Ecto neural progenitor cell (in vitro differentiated cells): ENCODE measurements at places on chromosomes 4 and X.

GRCh38 chr4:159278399-159278798 lies 175.5 kb downstream of the RAPGEF2 start:
- no peak for DNase-seq

DNA sequence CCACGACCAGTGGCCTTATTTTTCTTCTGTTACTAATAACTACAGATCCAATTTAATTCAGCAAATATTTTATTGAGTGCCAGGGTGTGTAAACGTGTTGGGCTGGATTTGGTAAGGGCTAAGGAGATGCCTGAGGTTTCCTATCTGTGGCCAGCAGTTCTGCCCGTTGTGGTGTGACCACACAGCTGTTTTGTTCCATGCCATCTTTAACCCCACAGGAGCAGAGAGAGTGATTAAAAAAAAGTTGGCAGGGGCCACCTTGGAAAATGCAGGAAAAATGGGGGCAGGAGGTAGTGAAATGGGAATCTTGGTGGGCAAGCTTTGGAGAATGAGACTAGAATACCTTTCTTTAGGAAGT lies 1.1 kb downstream of the PLAC8 start:
- DNase-seq = no peak

DNA sequence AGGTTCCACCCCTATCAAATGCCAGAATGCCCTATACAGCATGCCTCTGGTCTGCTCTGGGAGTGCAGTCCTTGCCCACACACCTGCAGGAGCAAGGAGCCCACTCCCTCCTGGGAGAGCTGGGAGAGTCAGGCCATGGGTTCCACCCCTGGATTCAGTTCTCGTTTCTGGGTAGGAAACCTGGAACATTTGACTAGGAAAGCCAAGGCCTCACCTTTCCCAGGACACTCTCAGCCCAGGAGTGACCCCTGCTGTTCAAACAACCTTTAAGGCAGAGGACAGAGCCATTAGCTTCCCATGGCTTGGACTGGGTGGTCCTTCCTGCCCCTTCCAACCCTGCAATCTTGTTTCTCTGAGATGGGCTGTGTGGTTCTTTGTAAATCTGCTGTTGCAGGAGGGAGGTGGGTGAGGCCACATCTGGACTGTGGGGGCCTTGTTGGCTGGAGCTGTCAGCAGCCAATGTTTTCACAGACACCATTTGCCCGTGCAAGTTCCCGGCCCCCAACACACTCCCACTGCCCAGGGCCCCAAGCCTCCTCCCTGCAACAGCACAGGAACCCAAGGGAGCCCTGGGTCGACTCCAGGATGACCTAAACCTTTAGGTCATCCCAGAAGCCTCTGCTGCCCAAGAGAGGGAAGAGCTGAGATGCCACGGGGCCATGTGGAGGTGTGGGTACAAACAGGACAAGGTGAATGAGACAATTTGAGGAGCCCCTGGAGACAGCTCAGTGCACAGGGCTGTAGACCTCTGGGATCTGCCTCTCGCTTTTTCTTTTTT lies 104.4 kb downstream of the PJA1 start:
- DNase-seq = peak; percentile 57

DNA sequence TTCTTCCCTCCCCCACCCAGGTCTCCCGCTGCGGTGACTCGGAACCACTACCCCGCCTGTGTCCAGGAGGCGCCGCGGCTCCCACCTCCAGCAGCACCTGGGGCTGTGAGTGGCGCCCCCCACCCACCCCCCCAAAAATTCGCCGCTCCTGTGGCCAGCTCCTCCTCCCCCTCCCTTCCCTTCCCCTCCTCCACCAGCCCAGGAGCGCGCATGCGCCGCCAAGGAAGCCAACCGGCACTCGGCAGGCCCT lies 278 bp downstream of the CLOCK start:
- no peak for DNase-seq

DNA sequence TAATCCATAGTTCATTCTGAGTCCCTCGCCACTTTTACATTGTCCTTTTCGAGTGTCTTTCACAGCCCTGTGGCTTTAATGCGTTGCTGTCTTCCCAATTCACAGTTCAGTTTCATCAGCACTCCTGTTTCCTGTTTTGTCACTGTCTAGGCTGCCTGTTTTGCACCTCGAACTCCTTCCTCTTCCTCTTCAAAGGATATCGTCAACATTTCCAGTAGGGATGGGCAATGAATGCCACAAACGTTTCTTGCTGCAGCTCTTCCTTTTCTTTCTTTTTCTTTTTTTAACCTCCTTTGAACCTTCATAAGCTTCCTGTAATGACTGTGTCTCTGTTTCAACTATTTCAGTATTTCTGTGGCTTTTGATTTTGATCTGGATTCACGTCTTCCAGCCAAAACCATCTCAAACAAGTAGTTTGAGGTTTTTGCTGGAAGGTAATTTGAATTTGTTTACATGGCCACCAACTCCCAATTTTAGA lies 105.4 kb downstream of the ANXA3 start:
- DNase-seq = no peak

DNA sequence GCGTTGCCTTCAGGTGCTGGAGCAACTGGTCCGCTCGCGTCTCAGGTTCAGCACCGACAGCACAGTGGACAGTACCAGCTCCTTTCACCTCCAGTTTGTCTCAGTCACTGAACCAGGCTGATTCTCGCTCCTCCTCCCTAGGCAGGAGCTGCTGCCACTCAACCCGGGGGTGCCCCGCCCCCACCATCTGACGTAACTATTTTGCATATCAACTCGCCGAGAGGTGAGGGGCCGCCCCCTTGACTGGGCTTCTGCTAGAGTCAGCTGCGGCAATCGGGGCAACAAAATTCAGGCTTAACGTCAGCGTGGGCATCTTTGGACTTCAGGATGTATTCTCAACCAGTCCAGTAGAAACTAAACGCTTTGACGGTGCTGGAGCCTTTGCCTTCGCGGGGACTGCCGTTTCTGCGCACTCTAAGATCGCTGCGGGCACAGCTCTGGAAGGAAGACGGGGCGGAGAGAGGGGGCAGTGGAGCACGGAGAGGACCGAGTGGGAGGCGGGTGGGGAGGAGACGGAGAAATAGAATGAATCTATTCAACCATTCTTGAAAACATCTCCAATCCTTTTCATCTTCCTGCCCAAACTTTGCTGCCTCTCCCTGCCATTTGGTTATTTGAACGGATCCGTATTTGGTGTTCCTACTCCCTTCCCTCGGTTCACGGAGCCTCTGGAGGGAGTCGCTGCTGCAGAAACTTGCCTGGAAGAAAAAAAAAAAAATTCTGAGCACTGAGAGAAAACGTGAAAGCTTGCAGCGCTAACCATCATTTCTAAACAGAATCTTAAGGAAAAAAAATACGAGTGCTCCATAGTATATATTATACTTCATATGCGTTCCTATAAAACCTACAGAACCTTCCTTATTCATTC lies at the start of gene FSTL5:
Gene FSTL5, minus strand, starts transcription at position 109 of the 868 bp plus-strand sequence. CDS start 52,604 bp downstream, outside the sequence.
- peak; percentile 94 for DNase-seq

- no peak for DNase-seq
Measured at GRCh38 chrX:94366616-94367015, 692.6 kb downstream of the FAM133A start.

- DNase-seq = no peak
Measured at GRCh38 chr4:22215084-22215483, 266.5 kb upstream of the KCNIP4 start.

DNA sequence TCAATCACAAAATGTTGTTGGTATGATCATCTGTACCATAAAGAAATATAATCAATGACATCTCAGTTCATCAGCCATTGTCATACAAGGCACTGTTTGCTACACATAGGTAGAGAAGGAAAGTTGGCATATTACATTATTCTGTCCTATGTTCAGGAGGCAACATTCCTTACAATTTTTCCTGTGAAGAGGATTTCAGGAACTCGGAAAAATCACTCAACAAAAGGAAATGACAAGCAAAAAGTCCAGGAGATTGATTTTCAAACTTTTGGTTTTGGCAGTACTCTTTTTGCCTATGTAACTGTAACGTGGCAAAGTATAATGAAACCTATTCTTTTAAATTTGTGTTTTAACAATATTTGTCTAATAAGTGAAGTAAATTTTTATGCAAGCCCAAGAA lies 131.3 kb downstream of the MAB21L2 start:
- no peak for DNase-seq

GRCh38 chrX:8969378-8969777 lies 64.5 kb downstream of the FAM9B start:
- no peak for DNase-seq

DNA sequence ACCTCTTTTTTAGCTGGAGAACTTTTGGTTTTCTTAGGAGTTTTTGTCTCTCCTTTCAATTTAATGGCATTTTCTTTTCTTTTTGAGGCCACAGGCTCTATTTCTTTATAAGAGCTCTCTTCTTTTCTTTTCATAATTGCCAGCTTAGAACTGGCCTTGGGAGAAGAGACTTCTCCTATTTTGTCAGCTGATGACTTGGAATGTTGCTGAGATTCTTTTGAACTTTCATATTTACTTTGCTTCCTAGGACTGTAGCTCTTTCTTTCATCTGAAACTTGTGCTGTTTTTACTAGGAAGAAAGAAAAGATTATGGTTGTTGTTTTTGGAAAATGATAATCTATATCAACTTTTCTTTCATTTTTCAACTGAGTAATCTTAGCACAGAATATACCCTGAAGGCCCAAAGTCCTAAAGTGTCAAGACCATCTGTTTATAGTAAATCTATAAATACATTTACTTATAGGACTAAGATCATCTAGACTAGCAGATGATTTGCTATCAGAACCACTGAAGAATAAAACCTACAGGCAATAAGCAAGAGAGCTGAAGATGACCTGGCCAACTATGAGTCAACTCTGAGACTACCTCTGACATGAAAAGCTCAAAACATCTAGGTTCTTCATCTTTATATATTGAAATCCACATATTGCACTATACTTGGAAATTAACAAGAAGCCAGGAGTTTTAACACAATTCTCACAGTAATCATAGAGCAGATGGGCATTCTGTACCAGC lies 45.6 kb downstream of the RFC1 start:
- no peak for DNase-seq

DNA sequence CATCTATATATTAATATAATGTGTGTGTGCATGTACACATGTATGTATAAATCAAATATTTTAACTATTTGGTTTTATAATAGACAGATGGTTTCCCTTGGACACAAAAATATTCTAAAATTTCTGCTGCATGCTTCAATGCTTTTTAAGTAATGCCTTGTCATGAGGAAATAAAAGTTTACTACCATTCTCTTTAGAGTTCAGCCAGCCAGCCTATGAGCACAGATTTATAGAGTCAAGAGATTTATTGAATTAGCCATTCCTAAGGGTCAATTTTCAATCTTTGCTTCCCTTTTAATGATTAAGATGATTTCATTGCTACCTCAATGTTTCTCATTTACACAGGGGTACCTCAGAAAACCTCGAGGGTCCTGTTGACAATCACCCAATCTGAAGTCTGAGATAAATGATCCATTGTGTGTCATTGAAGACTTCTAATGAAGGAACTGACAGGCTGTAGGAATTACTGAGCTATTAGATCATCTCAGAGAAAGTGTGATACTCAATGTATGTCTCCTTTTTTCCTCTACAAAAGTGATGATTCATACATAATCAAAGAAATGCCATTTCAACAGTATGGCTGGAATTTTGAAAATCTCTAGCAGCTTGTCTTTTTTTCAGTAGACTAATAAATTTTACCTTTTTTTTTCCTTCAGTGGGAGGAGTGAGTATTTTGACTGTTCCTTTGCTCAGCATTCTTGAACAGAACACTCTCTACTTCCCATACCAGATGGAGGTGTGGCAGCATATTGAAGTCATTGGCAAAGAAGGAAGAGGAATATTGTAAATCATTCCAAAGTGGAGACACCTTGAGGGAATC lies 222.6 kb upstream of the PCDH18 start:
- no peak for DNase-seq

DNA sequence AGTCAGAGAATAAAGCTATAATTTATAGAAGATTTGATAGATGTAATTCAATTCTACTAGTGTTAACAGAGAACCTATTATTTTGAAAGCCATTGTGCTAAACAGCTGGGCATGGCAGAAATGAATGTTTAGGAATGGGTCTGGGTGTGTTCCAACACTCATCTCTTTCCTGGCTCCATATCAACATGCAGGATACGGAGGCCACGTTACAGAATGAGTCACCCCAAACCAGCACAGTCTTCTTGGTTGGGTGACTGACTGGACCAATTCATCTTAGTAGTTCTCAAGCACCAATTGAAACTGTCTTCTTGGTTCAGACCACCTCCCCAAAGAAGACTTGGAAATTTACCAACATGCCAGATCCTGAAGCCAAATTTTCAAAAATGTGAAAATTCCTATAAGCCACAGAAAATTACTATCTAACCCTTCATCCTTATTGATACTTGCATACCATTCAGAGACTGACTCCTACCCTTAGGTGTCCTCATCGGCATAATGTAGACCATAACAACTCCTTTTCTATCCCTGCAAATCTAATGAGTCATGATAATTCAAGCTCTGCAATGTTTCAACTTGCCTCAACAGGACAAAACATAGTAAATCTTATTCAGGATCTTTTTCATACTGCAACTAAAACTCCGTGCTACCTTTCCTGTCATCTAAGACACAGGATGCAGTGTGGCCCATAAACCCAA lies 52.0 kb upstream of the ATOH1 start:
- no peak for DNase-seq

GRCh38 chr4:5821665-5822358 lies 71.1 kb downstream of the CRMP1 start:
- DNase-seq = peak; percentile 60

DNA sequence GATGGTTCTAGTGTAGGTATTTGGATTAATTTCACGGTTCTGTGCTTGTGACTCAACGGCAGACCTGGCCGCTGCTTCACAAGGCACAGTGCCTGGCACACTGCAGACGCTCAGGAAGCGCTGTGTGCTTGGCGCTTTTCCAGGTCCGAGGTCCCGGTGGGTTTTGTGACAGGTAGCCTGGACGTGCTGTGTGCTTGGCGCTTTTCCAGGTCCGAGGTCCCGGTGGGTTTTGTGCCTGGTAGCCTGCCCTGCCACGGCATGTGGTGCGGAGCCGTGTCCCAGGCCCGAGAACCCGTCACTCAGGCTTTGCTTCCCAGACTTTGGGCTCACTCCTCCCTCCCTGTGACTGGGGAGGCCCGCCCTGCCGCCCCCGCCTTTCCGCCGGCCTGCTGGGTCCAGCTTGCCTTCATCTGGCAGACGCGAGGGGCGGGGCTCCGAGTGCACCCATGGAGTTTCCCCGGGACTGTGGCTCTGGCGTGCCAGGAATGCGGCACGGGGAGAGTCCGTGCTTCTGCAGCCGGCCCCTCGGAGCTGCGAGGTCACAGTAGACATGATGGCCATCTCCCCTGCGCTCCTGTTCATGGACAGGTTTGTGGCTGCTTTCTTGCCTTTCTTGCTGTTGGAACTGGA lies 44.2 kb downstream of the TBC1D14 start:
- DNase-seq = peak; percentile 85

- DNase-seq = no peak
Measured at GRCh38 chrX:45421806-45422205, 221.1 kb upstream of the DIPK2B start.

GRCh38 chr4:48777739-48778138 lies 2.3 kb downstream of the FRYL start:
- DNase-seq = no peak

DNA sequence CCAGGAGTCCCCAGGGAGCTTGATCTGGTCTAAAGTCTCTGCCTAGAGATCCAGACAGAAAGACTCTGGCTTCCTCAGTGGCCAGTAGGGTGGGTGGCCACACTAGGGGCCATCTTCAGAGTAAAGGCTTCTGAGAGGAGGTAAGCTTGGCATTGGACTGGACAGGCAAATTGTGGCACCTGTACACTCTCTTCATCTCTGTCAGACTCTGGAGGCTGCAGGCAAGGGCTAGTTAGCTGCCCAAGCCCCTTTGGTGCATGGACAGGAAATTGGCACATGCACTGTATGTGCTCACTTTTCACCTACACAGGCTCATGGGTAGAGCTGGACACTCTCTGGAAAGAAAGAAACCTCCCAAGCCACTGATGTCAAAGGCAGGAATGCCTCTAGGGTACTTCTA lies 142.8 kb downstream of the PJA1 start:
- DNase-seq = no peak

- DNase-seq = no peak
Measured at GRCh38 chrX:20487227-20487626, 220.5 kb upstream of the RPS6KA3 start.
